NCI-H446 treated with DMSO at 0.1 percent for 48 hours (cell line): ENCODE measurements at places on chromosomes 1 and 21.
A peak's percentile ranks its signal among the peaks of the same experiment; 100 is the strongest.

- no peak for DNase-seq
Observed at GRCh38 chr1:224744521-224744920, 128.4 kb downstream of the CNIH3 start.

- peak; percentile 51 for DNase-seq
Observed at GRCh38 chr1:154867064-154867825, 2.8 kb downstream of the KCNN3 start.

DNA sequence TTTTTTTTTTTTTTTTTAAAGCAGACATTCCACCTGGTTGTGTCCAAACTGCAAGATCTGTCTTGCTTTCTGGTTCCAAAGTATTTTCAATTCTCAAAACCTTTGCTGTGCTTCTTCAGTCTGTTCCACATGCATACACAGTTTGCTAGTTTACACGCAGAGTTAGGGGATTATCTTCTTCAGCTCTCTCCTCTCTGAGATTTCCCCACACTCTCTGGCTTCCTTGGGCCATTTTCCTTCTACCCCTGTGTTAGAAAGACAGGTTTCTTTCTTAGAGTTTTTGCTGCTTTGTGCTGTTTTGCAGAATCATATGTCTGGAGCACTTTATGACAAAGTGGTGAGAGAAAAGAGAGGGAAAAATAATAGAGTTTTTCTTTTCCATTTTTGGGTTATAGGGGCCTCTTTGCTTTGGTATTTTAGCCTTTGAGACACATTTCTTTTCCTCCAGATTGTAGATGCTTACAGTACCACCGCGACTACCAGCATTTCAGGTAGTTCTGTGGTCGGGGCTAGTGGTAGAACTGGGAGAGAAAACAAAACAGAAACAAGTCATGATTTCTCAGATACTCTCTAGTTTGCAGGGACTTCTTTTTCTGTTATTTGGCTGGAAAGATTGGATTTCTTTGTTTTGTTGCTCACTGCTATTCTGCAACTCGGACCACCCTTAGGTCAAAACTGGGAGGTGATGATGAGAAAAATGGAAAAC lies 66.3 kb downstream of the RABGAP1L start:
- no peak for DNase-seq

GRCh38 chr21:22288885-22289499 lies 1290.8 kb downstream of the NCAM2 start:
- no peak for DNase-seq

DNA sequence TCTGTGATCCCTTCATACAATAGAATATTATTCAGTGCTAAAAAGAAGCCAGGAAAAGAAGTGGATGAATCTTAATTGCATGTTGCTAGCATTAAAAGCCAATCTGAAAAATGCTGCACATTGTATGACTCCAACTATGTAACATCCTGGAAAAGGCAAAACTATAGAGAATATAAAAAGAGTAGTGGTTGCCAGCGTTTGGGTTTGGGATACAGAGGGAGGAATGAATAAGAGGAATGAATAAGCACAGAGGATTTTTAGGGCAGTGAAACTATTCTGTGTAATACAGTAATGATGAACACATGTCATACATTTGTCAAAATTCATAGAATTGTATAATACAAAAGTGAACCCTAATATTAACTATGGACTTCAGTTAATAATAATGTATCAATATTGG lies 42.5 kb downstream of the GPR88 start:
- DNase-seq: no peak

GRCh38 chr1:36295390-36295789 lies 10.8 kb upstream of the SH3D21 start:
- DNase-seq: no peak

- DNase-seq: peak; percentile 77
Observed at GRCh38 chr1:205255941-205256780, 28.4 kb downstream of the TMCC2 start.

DNA sequence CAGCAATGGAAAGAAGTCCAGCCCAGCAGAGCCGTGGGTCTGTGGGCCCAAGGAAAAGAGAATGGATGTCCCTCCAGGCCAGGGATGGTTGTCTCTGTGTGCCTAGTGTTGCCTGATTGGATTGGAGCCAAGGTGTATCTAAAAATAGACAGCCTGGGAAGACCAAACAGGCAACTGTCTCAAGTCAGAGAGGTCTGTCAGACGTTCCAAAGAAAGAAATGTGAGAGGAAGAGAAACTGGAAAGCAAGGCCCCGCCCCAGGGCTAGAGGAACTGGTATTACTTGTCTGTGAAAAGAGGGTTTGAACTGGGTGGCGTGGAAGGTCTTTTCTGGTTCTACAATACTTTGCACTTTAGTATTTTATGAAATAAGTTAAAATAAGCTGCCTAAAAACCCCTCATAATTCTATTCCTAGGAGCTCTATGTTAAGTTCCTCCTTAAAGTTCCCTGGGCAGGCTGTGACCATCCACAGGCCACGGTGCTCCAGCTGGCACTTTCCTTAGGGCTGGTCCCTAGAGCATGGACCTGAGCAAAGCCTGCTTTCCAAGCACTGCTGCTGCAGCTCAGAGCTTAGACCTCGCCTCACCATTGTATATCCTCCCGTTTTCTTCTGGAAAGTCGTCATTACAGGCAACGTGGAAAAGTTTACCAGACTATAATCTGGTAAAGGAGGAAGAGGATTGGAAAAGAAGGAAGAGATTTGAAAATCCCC lies 151.6 kb downstream of the DISC1 start:
- peak; percentile 16 for DNase-seq

DNA sequence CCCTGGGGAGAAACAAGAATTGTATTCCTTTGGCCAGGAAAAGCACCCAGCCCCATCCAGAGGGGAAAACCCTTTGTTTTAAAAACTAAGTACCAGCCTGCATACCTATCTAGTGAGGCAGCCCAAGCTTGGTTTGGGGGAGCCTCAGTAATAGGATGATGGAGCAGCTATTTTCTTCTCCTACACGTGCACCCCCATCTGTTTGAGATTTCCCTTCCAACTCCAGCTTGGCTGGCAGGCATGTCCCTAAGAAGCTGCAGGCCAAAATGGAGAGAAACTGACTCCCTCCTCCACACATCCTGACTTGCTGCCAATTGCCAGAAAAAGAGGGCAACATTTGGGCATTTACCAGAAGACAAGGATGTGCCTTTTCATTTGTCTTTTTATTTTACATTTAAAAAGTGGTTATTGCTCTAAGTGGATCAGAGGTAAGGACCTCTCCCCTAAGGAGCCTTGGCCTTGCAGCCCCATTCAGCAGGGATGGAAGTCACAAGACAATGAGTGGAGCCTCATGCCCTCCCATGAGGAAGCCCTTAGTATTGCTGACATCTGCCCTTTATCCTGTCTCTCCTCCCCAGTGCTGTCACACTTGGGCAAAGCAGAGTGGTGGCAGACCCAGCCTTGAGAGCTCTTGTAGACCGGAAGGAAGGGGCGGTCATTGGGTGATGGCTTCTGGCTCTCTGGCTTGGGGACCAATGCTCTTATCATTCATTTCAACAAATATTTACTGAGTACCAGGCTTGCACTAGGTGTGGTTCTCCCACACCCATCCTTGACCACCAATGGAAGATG lies 8.6 kb downstream of the FNDC5 start:
- peak; percentile 65 for DNase-seq

DNA sequence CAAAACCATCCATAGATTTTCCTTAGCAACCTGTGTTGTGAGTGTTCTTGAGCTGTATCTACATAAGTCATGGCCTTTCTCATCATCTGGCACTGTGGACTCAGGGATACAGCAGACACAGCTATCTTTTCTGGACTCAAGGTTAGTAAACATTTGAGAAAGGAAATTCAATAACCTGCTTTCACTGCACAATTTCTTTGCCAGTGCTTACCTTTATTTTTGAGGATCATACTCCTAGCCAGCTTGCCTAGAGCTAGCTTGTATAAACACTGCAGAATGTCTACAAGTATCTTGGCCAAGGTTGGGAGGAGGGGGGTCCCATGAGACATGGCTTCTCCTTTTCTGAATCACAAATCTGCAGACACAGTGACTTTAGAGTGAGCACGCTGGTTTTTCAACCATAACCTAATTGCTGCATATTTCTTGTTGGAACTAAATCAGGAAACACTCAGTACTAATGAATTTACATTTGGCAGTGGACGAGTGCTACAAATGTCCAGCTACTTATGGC lies 27.2 kb downstream of the ADAMTS5 start:
- peak; percentile 90 for DNase-seq

GRCh38 chr1:82690411-82690810 lies 889.7 kb downstream of the ADGRL2 start:
- peak; percentile 52 for DNase-seq

DNA sequence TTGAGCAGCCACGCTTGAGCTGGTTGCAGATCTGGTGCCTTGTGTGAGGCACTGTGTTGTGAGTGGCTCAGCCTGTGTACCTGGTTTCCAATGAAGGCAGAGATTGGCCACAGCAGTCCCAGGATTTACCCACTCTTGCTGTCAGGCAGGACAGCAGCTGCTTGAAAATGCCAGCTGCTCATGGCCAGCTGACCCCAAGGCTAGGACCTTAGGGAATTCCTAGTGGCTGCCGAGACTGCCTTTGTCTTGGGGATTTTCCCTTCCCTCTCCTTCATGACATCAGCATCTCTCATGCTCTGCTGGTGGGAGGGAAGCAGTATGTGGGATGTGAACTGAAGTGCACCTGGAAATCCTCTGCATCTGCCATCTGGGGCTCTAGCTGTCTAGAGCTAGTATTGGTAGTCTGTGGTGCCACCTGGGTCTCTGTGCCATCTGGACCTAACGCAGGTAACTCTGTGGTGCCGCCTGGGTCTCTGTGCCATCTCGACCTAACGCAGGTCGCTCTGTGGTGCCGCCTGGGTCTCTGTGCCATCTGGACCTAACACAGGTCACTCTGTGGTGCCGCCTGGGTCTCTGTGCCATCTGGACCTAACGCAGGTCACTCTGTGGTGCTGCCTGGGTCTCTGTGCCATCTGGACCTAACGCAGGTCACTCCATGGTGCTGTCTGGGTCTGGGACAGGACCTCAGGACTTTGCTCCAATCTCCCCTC lies 3.8 kb upstream of the LRRC47 start:
- no peak for DNase-seq

DNA sequence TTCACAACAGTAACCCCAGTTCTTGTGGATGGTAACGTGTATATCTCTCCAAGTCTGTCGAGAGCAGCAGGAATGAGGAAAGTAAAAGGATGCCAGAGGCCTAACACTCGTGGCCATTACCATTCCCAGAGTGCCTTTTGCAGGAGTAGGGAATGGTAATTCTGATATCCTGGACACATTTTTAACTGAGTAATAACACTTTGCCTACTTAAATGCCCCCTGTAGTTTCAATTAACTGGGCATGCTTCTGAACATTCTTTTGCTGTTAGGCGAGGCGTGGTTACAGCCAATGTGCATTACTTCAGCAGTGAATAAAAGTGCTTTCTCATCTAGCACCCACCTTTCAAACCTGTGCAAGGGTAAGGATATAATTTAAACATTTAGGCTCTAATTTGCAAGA lies 258.5 kb upstream of the ADGRL2 start:
- no peak for DNase-seq

- DNase-seq: no peak
Observed at GRCh38 chr1:246959944-246960693, 28.4 kb upstream of the AHCTF1 start.

GRCh38 chr1:41327383-41327999 lies 33.7 kb upstream of the FOXO6 start:
- DNase-seq: no peak

DNA sequence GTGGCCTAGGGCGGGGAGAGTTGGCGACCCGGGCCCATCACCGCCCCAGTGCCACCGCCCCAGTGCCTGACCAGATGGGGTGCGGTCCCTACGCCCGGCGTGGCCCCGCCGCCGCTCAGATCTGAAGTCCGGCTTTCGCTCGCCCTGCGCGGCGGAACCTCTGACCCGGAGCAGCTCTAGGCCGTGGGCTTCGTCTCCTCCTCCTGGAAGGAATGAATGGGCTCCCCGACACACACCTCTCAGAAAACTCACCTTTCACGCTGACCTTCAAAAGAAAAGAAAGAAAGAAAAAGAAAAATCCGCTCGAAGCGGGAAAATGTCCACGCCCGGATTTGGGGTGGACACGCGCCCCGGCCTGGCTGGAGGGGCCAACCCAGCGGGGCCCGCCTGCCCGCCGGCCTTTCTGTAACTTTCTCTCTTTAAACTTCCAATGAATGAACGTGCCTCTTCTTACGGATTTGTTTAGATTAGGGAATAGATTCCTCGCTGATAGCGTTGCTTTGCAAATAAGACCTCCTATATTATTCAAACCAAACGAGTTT lies 5.4 kb upstream of the SIM2 start:
- DNase-seq: no peak

GRCh38 chr1:4428711-4429110 lies 225.7 kb upstream of the AJAP1 start:
- DNase-seq: no peak

- DNase-seq: no peak
Observed at GRCh38 chr1:217261636-217262035, 369.3 kb downstream of the GPATCH2 start.
